H54 (cell line): ENCODE measurements at places on chromosomes 1 and 21.

GRCh38 chr1:44670751-44671640 is 3.3 kb downstream of the TMEM53 start:
- no peak for DNase-seq

DNA sequence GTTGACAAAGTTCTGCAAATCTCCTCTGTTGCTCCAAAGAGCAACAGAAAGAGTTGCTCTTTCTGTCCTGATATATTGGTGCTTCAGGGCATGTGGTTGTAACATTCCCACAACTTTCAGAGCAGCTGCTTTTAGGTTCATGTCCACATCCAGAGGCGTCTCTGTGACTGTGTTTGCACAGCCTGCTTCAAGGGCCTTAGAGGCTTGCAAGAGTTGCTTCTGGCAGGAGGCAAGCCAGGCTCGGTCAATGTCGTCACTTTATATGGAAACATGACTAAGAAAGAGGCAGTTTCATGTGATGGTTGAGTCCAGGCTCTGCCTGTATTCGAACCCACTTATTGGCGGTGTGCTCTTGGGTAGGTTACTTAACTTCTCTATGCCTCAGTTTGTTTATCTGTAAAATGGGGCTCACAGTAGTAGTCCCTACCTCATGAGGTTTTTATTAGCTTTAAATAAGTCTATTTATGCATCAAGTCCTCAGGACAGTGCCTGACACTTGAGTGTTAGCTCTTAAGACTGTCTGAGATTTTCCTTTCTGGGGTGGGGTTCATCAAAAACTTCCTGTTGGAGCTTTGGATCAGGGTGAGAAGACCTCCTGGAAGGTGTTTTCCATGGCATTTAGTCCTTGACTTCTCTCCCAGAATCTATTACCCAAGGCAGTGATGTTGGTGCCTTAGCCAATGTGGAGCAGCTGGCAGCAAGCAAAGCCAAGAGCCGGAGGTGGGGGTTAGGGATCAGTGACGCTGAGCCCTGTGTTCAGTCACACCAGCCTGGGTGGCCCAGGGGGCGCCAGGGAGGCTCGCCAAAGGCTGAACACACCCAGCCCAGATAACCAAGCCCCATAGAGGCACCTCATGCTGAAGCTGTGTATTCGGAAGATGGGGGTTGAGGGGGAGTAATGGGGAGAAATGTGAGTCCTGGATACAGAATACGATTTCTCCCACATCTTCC is 18.9 kb downstream of the LHX4 start:
- DNase-seq, result no peak

DNA sequence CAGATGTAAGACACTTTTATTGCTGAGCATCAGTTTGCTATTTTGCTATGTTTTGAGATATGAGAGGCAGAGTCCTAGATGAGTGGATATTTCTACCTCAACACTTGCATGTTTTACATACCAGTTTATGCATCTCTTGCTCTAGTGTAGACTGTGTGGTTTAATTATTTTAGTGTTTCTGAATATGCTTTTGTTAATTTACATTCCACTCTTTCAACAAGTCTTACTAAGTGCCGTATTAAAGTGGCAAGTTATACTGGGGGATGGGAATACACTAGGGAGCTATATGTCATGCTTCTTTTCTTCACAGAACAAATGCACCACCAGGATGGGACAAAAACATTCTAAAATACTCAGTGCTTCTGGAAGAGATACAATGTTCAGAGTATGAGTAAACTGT is 507.7 kb upstream of the PRMT6 start:
- DNase-seq, result no peak

- DNase-seq, result peak; percentile 53
Measured at GRCh38 chr1:43879414-43879813, 54.2 kb upstream of the ARTN start.

GRCh38 chr1:40556121-40556520 is 24.7 kb downstream of the ZNF684 start:
- DNase-seq, result no peak

DNA sequence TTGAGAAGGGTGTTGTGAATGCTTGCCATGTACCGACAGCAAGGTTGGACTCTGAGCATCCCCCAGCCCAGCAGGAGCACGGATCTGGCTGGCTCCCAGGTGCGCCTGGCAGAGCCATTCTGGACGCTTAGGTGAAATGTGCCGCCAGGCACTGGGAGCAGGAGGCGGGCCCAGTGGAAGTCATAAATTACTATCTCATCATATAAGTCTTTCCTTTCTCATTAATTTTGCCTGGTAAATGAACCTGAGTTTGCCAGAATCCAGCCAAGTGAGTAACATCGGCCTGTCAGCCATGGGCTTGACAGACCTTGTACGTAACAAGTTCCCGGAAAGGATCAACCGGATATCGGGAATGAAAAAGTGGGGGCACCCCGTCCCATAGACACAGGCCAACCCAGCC is 179.5 kb upstream of the ARHGEF16 start:
- no peak for DNase-seq

DNA sequence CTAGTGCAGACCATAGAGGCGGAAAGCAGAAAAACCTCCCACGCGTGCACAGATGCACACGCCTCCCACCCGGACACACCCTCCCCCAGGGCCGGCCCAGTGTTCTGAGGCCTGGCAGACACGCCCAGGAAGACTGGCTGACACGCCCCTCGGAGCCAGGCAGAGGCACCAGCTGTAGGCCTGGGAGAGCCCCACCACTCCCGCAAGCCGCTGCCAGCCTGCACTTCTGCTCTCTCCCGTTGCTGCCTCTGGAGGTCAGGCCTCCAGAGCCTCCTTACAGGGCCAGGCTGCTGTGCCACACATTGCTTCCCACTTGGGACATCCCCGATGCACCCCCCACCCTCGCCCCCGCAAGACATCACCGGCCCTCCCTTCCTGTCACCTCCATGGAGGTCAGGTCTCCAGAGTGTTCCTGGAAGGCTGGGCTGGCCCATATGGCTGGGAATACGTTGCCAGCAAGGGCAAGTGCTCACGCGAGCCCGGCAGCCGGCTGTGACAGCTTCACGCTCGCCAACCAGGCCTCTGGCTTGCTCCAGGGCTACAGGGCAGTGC is 40.4 kb downstream of the CASZ1 start:
- DNase-seq, result peak; percentile 38

- DNase-seq, result no peak
Measured at GRCh38 chr1:191905781-191906180, 252.5 kb upstream of the RGS18 start.

DNA sequence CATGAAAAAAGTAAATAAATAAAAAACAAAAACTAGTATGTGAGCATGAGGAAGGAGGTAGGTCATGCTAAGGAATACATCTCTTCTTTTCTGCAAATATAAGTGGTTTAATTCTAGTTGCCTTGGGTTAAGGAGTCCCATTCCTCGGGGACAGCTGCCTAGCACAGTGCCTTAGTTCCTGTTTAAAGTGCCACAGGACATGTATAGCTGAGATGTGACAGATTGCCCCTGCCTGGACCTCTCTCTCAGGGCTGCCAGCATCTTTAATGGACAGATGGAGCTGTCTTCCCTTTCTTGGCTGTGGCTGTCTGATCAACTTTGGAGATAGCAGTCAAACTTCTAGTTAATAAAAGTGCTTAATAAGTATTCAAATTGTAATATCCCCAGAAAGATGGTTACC is 50.0 kb downstream of the TSEN15 start:
- no peak for DNase-seq

DNA sequence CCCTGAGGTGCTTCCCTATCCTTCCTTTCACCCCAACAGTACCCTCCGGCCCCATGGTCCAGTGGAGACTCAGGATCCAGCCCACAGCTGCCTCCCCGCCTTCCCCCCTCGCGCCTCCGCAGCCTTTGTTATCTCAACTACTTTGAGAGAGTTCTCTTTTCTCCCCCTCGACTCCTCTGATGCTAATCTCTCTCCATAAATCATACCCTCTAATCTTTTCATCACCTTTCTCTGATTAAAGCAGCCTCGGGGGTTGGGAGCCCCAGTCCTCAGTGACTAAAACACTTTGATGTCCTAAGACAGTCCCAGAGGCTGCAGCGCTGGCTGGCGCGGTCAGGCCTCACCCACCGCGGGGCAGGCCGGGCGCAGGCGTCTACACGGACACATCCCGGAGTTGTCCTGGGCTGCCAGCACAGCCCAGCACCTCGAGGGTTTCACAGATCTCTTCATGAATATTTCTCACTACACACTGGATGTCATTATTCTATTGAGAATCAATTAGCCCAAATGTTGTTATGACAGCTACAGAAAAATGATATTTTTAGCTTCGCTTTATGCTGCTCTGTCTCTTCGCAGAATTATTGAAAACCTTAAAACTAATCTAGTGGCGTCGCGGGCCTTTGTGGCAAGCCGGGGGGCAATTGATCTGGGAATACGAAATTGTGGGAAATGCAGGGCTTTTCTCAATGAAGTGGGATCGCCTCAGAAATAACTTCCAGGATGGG is 289.5 kb downstream of the RRAGC start:
- no peak for DNase-seq

DNA sequence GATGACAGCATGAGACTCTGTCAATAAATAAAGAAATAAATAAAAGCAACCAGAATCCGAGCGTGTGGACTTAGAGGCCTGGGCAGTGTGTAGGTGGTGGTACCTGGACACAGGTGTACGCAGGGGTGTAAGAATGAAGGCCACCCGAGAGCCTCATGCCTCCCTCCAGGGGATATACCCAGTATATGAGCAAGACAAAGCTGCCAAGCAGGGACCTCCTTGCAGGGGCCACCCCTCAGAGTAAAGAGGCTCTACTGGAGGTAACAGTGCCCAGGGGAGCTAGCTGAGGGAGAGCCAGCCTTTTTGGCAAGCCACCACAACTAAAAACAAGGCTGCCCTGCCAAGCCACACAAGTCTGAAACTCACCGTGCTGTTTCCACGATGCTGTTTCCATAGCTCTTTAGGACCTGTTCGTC is 179.2 kb upstream of the RAB4A start:
- no peak for DNase-seq

DNA sequence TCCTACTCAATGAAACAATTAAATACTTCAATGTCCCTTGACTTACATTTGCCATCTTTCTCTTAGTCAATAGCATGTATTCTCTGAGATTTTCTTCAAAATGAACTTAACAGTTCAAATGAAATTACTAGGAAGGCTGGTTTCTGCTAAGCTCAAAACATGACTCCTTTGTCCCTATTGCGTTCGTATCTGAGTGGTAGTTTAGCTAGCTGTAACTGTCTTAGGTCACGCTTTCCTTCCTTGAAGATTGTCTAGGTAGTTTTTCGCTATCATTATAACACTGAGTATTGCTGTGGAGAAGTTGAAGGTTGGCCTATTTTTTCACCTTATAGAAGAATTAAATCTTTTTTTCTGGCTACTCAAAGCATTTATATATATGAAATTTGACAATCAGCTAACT is 1535.2 kb downstream of the PLA2G4A start:
- DNase-seq, result no peak

DNA sequence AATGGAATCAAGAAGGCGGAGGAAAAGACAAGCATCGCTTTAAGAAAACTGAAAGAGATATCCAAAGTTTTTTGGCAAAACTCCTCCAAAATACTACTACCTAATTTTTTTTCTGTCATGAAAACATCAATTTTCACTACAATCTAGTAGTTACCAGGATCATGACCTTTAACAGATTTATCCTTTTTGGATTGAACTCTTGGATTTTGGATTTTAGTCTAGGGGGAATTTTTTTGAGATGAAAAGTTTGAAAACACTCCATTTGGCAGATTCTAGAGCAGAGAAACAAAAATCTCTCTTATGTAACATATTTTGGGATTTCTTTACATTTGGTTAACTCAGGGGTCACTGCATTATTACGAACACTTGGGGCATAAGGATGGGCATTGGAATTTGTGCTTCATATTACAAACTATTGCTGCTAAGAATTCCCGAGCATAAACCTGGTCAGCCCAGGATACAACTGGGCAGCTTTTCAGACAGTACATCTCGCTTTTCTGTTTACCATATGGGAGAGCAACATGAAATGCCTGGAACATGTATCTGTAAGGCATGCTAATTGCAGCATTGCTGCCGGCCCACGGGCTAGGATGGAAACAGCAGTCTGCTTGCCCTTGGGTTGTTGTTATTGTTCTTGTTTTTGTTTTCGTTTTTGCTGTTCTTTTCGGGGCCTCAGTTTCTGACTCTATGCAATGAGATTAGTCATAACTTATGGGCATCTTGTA is 264.3 kb downstream of the RHOU start:
- no peak for DNase-seq

GRCh38 chr1:171329251-171329650 is 15.3 kb downstream of the FMO4 start:
- no peak for DNase-seq

GRCh38 chr1:234912548-234913277 is 215.9 kb downstream of the TOMM20 start:
- no peak for DNase-seq

DNA sequence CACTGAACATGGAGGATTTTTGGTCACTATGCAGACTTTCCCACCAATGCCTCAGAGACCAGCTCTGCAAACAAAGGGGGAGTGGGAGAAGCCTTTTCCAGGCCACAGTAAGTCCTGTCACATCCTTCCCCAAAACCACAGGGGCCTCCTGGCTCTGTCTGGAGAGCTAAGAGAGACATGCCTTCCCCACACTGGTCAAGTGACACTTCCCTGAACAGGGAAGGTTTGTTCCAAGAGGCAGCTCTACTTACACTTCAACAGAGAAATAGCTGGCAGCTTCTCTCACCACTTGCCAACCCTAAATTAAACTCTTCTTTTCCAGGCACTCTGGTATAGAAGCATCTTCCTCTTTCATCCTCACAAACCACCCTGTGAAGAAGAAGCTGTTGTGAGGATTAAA is 39.7 kb downstream of the EDN2 start:
- no peak for DNase-seq

DNA sequence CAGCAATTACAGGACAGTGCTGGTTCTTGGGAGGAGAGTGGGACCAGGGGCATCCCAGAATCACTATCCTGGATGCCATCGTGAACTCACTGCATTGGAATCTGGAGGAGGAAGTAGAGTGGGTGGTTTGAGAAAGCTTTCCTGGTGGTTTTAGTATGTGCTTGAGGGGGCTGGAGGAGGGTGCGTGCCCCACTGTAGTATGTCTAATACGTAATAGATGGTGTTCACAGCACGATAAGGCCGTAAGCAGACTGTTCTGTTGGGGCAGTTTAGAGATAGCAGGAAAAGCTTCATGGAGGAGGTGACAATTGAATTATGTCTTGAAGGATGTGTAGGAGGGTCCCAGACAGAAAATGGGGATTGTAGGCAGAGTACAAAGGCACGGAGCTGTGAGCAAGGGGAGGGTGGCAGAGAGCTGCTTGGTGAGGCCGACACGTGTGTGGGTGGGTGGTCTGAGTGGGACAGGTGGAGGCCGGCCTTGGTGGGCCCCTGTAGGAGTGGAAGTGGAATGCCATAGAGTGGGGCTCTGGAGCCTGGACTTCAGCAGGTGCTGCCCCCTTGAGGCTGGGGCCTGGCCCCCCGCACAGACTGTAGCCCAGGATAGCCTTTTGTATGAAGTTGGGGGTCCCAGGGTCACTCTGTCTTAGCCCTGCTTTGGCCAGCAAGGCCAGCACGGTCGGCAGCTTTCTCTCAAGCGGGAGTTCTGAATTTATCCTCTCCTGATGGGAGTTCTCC is 37.0 kb downstream of the IL6R start:
- DNase-seq, result no peak

GRCh38 chr1:207890136-207890738 is 20.7 kb downstream of the CD34 start:
- DNase-seq, result peak; percentile 56

GRCh38 chr1:107935396-107936064 is 29.4 kb downstream of the VAV3 start:
- no peak for DNase-seq

GRCh38 chr1:12772520-12772919 is 1.0 kb upstream of the PRAMEF12 start:
- DNase-seq, result no peak

- DNase-seq, result no peak
Measured at GRCh38 chr1:119053917-119054316, 65.8 kb upstream of the TBX15 start.
